Endothelial cell (in vitro differentiated cells): ENCODE measurements at places on chromosomes 2 and 18.

GRCh38 chr2:146370826-146371225 is 1474.0 kb upstream of the ACVR2A start:
- DNase-seq = no peak

DNA sequence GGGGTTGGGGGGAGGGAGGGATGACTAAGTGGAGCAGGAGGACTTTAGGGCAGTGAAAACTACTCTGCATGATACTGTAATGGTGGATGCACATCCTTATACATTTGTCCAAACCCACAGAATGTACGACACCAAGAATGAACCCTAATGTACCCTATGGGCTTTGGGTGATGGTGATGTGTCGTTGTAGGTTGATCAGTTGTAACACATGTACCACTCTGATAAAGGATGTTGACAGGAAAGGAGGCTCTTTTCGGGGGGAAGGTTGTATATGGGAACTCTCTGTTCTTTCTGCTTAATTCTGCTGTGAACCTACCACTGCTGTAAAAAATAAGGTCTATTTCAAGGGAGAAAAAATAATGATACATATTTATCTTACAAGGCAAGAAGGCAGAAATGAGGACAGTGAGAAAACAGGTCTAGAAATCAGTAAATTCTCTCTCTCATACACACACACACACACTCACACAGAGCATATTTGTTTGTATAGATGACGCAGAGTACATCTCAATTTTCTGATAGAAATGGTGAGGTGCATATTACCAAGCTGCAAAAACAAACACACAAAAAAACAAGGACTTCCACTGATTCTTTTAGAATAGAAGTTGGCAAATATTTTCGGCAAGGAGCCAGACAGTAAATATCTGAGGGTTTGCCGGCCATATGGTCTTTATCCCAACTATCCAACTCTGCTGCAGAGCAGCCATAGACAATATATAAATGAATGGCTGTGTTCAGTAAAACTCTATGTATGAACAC is 20.2 kb downstream of the FAM124B start:
- no peak for DNase-seq

DNA sequence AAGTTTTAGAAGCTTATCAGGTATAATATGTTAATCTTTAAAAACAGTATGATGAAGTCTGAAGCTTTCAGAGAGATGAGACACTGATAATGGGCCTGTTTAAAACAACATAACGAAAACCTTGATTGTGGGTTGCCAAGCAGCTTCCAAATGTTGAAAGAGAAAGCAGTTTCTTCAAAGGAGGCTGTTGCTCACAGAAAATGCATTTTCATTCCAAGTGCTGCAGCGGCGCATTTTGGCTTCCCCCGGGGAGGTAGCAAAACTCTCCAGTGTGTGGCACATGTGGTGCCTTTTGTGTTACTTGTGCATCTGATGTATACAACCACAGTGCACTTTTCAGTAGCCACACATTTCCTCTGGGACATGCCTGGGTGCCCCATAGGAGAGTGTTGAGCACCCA is 66.1 kb downstream of the TMEFF2 start:
- DNase-seq = no peak

DNA sequence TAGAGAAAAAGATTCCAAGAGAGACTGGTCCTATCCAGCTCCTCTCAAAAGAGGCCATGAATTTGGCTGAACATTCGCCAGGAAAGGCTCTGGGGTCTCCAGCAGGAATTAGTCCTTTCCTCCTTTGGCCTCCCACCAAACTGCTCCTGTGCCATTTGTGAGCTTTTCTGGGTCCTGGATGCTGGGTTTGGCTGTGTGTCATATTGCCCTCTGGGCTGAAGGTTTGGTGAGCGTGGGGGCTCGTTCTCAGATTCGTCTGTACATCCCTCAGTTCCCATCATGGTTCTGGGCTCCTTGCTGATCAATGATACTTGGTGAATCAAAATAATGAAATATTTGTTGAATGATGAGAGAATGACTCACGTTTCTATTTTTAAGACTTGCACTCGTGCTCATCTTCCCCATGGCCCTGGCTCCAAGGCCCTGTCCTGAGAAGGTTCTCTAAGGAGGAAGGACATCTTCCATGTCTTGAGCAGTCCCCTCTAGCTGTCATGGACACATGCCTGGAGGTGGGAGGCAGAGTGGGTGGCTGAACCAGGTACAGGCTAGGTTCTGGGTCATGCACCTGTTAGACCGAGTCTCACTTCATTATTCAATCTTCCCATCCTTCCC is 47.8 kb upstream of the RHOB start:
- DNase-seq = no peak

DNA sequence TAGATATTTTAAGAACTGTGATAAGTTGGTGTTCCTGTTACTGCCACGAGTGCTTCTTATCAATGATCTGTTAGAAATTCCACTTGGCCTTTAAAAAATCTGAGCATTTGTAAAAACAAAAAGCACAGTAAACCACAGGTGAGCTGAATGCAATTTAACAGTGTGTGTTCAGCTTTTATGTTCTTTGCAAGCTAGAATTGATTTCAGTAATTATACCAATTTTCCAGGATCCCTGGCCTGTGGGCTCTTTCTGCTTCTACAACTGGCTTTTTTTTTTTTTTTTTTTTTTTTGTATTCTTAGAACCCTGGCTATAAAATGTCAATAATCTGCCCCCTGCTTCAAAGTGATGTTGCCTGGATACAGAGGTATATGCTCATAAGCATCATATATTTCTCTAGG is 548.5 kb upstream of the SLC8A1 start:
- DNase-seq = no peak

GRCh38 chr2:173414823-173415322 is 60.2 kb downstream of the CDCA7 start:
- DNase-seq = no peak
